Left ventricle myocardium superior (tissue), 1 donor: ENCODE measurements at places on chromosomes 16 and 17. TPM values are rescaled to one million over a fixed set of nuclear protein-coding genes. Genes with fewer than 3 reads are reported as not detected.

The DHRS7C gene
- total RNA-seq, result 166 TPM

GRCh38 chr16:69378760-69379159, 7.0 kb downstream of the TERF2 start:
- DNase-seq, result no peak

GRCh38 chr17:32805029-32805976, 71.6 kb downstream of the MYO1D start:
- no peak for DNase-seq

GRCh38 chr17:6361733-6362132, 73.2 kb downstream of the AIPL1 start:
- no peak for DNase-seq

- no peak for DNase-seq
Observed at GRCh38 chr16:51531271-51531670, 380.2 kb upstream of the SALL1 start.

GRCh38 chr16:79933603-79934002, 333.1 kb upstream of the MAF start:
- DNase-seq, result no peak

The SPNS2 gene
- total RNA-seq, result 12.7 TPM

The CEP295NL gene
- 0.79 TPM for total RNA-seq

GRCh38 chr16:79847101-79847500, 246.6 kb upstream of the MAF start:
- no peak for DNase-seq

The CLEC3A gene
- not detected for total RNA-seq

DNA sequence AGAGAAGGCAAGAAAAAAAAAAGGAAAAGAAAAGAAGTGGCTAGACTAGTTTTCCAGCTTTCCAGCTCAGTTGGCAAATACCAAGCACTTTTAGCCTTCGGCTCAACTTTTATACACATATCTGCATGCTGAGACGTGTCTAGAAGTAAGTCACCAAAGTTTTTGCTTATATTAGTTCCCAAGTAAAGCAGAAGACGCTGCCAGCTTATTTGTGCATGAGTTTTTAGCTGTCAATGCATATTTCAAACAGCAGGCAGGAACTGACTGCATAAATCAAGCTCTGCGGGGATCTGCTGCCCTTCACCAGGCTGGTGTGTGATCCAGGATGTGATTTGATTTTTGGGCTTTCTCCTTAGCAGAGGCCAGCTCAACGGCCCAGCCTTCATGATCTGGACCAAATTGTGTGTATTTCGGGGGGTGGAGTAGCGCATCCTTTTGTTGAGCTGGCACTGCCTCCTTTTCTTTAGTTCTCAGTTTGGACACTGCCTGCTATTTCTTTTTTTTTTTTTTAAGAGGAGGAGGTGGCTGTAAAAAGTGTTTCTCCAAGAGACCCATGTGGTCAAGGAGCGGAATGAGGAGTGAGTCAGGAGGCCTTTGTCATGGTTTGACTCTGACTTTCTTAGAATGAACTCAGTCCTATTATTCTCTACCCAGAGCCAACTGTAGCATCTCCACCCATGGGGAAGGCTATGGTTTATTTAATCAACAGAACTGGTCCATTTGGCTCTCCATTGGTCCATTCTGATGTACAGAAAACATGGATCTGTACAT, 162.6 kb upstream of the XYLT1 start:
- no peak for DNase-seq

The NOD2 gene
- 0.45 TPM for total RNA-seq

- no peak for DNase-seq
Observed at GRCh38 chr17:64938290-64938689, 19.0 kb upstream of the LRRC37A3 start.

DNA sequence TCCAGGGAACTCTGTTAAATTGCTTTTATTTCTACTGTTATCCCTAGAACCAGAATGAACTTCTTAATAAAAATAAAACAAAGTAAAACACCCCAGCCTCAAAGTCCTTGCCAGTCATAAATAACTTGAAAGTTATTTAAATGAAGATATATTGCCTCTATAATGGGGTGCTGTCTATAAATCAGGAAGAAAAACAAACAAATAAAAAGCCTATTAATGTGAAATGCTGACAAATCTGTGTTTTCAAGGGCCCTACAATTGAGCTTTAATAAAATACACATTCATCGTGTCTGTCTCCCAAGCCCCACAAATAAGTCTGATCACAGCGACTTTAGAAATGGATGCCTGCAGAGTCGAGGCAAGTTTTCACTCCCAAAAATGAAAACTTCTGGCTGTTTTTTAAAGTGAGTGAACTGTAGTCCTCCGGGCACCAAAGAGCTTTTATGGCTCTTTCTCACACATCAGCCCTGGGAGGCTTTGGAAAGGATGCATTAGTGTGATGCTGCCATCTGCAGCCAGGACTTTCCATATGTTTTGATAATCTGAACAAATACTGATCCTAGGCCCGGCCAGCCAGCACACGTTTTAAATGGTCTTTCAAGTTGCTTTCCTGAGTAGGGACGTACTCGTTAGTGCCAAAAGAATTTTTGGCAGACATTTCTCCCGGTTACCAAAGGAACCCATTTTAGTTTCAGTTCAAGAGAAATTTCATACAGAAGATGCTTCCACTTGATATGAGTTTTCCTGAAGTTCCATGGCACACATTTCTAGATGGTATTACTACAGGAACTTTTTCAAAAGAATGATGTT, 16.3 kb downstream of the NACA2 start:
- no peak for DNase-seq

DNA sequence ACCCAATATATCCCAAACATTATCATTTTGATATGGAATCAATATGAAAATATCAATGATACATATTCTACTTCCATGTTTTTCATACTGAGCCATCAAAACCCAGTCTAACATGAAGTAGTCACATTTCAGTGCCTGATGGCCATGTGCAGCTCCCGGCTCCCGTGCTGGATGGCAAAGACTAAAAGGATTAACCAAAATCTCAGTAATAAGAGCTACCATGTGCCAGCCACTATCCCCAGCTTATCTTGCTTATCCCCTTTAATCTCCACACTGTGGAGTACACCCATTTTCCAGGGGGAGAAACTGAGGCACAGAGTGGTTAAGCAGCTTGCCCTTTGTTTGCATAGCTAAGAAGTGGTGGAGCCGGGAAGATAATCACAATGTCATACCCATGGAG, 9.2 kb downstream of the CD300LG start:
- DNase-seq, result no peak

DNA sequence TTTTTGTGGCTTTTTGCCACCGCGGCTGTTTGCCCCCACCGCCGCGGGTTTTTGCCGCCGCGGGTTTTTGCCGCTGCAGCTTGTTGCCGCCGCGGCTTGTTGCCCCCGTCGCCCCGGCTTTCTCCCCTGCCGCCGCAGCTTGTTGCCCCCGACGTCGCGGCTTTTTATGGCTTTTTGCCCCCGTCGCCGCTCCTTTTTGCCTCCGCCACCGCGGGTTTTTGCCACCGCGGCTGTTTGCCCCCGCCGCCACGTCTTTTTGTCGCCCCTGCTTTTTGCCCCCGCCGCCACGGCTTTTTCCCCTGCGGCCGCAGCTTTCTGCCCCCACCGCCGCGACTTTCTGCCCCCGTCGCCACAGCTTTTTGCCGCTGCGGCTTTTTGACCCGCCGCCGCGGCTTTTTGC, 149.5 kb downstream of the KCNJ18 start:
- DNase-seq, result no peak

The KRTAP1-4 gene
- not detected for total RNA-seq

DNA sequence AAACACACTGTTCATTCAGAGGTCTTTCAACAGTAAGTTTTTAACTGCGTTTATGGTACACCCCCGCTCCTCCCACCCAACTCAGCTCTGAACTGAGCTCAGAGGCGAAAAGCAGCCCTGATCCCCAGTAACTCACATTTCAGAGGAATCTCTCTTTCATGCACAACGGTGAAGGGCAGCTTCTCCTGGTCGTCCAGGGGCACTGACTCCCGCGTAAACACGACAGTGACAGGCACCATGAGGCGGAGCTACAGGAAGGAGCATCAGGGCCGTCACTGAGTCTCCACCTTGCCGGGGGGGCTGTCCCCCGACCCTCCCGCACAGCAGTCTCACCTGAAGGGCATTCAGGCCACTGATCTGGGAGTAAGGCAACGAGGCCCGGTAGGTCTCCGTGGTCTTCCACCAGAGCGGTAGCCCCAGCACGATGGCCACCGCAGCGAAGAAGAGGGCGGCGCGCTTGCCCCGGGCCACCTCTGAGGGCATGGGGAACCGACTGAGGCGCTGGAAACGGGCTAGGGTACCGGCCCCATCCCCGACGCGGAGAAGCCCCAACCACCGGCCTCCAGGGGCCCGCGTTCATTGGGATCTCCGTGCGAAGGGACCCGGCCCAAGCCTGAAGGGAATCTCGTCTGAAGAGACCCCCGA, 486 bp downstream of the PIGS start:
- DNase-seq, result peak; percentile 44

DNA sequence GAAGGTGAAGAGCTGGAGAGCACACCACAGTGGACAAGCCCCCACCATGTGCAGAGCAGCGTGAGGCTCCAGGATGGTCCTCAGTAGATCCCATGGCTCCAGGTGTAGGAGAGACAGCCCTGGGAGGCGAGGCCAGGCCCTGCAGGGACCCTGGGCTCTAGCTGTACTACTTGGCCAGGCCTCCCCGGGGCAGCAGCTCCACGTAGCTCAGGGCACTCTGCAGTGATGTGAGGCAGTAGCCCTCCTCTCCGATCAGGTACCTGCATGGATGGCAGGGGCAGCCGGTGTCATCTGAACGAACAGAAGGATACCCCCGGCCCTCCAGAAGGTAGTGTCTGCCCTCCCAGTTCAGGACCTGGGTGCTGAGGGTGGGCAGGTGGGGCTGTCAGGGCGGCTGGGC, 6.2 kb upstream of the SPATA2L start:
- no peak for DNase-seq

DNA sequence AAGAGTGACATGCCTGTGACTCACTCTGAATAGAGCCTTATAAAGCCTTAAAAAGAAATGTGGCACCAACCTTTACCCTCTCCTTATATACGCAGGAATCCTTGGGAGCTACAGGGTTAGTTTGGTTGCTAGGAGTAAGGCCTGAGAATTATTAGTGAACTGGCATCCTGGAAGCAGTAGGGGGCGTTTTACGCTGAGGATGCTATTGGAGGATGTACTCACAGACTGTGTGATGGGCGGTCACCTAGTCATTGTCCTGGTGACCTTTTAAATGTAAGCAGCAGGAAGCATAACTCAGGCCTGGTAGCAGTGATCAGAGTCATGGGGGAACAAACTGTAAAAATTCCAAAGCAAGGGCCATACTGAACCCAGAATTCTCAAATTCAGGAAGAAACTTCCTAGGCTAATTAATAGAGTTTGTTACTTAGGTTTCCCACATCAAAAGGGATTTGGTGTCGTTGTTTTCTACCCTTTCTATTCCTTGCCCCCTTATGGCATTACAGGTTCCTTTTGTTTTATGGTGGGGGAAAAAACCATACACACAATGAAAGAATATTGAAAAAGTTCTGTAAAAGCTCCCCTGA, 153.8 kb downstream of the SNX11 start:
- DNase-seq, result no peak

The ZNF629 gene
- total RNA-seq, result 19.2 TPM

DNA sequence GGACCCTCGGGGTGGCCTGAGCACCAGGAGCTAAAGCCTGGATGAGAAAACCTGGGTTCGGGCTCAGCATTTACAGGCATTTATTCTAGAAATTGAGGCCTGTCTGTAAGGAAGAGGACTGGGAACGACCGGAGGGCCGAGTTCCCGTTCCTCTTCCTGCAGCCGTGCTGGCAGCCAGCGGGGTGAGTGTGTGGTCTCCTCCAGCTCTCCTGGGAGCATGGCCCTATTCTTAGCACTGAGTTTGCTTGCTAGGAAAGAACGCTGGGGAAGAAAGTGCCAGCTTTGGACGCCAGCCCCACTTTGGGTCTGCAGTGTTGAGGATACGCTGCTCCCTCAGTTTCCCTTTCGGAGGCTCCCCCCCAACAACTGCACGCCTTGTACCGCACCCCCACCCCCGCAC, 49.6 kb downstream of the MGAT5B start:
- no peak for DNase-seq

DNA sequence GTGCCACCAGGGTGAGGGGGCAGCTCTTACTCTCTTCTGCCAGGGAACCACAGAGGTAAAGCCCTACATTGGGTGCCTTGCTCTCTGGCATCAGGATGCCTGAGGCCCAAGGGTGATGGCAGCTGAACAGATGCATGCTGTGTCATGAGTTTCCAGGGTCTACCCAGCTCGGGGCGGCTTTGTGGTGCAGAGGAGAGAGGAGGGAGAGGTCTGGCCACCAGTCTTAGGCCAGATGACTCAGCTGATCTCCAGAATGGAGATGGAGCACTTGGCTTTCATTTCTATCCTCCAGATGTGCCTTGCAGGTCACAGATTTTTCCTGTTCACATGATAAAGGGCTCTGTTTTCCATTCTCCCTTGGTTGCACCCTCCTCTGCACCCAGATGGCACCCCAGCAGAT, 23.6 kb upstream of the USP22 start:
- DNase-seq, result no peak

DNA sequence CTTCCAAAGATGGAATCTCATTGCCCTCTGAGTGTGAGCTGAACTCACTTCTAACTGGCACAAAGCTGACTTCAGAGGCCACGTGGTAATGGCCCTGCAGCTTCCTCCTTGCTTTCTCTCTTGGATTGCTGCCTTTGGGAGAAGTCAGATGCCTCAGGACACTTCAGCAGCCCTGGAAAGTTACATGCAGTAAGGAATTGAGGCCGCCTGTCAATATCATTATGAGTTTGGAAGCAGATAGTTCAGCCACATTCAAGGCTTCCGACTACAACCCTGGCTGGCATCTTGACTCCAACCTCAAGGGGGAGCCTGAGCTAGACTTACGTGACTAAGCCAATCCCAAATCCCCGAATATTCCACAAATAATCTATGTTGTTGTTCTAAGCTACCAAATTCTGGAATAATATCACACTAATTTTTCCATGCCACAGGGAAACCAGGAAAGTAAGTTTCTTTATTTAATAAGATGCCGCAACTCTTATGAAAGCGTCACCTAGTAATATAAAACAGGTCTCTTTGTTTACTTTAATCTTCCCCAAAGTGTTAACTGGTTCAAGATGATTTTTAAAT, 13.6 kb downstream of the CEP20 start:
- peak; percentile 42 for DNase-seq

- no peak for DNase-seq
Observed at GRCh38 chr16:80273635-80274538, 266.9 kb upstream of the DYNLRB2 start.

GRCh38 chr17:61323909-61324868, 75.5 kb upstream of the TBX2 start:
- no peak for DNase-seq
